ENCODE measurements at places on chromosomes 7 and 10.

GRCh38 chr10:91167406-91167805, 53.1 kb upstream of the PCGF5 start:
- ATAC-seq = no peak

GRCh38 chr10:114070710-114071109, 27.0 kb downstream of the ADRB1 start:
- ATAC-seq = no peak

DNA sequence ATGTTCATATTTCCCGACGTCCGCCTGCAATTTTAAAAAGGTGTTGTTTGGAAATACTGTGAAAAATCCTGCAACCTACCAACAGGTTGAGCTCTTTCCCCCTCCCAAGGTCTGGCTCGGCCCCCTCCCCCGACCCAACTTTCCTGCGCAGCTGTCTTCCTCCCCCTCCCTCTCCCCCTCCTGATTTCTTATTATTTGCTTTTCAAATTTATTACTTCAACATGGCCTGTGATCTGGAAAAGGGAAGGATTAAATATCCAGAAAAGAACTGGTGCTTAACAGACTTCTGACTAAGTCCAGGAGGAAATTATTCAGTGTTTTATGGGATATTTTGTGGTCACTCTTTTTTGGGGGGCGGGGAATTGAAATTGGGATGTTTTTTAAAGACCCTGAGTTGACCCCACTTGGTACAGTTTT, 2.4 kb downstream of the ARID5B start:
- no peak for ATAC-seq

GRCh38 chr10:31399171-31399570, 80.2 kb downstream of the ZEB1 start:
- ATAC-seq = no peak

- no peak for ATAC-seq
Measured at GRCh38 chr10:12741360-12741804, 260.1 kb downstream of the CCDC3 start.

DNA sequence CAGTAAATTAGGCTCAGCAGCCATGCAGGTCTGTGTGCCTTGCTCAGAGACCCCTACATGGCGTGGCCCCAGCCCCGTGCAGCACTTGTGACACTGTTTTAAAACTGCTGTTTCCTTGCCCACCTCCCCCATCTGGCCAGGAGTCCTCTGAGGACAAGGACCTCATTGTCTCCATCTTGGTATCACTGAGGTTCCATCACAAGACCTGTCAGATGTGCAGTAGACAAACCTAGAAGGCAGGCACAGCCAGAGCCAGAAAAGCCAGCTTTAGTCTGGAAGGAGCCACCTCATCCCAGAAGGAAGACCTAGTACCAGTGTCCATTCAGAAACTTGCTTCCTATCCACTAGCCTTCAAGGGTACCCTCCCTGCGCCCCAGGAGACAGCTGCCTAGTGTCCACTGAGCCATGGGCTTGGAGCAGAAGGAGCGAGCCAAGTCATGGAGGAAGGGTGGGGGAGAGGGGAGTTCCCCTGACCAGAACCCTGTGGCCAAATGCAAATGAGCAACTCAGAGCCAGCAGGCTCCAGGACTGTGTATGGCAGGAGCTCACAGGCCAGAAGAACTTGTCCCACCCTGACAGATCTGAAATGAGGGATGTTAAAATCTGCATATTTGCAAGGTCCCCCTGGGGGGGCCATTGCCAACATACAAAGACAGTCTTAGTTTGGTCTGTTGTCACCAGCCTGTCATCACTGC, 176.1 kb downstream of the SH3PXD2A start:
- no peak for ATAC-seq

DNA sequence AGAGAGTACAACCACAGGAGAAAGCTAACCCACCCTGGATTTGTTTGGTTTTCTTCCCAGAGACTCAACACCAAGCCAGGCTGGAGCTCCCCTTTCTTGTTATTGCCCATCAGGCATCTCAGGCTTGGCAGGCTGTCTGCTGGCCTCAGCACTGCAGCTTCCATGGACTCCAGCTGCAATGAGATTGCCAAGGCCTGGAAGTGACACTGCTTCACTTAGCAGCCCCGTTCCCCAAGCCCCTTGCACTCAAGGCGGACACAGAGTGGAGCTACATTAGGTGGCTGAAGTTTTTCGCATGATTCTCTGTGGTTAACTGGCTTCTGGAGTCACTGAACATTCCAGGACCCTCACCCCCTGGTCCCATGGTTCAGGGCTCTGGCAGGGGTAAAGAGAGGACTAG, 163.1 kb upstream of the GDF10 start:
- ATAC-seq = no peak
